C1 segment of cervical spinal cord (tissue), 14 donors: ENCODE measurements at places on chromosomes 11 and 22.

DNA sequence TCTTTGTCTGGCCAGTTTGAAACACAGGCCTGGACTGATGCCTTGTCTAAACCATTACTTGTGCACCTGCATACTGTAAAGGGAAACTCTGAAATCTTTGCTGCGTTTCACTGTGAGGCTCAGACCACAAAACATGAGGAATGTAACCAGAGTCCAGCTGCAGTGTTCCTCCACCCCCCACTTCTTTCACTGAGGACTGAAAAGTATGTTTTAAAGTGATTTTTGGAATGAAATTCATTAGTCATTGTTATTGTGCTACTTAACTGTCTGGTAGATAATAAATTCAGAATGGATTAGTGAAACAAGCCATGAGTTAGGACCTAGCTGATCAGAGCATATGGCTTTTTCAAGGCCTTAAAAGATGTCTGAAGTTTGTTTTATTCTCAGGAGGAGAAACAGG, 181.2 kb downstream of the WNT11 start:
- DNase-seq = no peak

- no peak for DNase-seq
Measured at GRCh38 chr11:59197991-59198390, 14.7 kb downstream of the MPEG1 start.

GRCh38 chr22:17471886-17472535, 91.3 kb upstream of the SLC25A18 start:
- no peak for DNase-seq

GRCh38 chr22:45238076-45238956, 2.4 kb downstream of the KIAA0930 start:
- no peak for DNase-seq

DNA sequence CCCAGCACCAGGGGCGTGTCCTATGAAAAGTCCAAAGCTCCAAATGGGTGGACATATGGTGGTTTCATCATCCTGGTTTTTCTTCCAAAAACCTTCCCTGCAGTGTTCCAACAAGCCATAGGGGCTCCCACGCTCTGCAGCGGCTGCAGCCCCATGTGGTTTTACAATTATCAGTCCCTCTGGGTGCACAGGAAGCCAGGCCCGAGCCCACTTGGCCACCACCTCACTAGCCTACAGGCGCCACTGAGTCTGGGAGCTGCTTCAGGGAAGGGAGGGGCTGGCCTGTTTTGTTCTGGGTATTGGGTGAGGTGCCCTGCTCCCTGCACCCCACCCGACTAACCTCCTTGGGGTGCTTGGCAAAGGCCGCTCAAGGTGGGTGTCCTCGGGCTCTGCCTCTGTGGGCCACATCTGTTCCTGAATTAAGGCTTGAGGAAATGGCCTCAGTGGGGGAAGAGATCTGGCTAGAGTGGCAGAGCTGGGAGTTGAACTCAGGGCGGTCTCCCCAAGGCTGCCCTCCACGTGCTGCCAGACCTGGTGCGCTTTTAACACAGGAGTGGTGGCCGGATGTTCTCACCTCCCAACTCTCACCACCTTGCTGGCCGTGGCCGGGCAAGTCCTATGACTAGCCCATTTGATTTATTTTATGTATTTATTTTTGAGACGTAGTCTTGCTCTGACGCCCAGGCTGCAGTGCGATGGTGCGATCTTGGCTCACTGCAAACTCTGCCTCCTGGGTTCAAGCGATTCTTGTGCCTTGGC, 5.3 kb upstream of the CDC42BPG start:
- DNase-seq = no peak

DNA sequence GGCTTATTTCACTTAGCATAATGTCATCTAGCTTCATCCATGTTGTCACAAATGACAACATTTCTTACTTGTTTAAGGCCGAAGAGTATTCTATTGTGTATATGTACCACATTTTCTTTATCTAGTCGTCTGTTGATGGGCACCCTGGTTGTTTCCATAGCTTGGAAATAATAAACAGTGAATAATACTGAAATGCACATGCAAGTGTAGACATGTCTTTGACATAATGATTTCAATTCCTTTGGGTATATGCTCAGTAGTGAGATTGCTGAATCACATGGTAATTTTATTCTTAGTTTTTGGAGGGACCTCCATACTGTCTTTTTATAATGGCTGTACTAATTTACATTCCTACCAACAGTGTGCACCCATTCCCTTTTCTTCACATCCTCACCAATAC, 508.0 kb downstream of the NELL1 start:
- DNase-seq = no peak

- DNase-seq = no peak
Measured at GRCh38 chr11:108589136-108589535, 4.4 kb downstream of the EXPH5 start.

DNA sequence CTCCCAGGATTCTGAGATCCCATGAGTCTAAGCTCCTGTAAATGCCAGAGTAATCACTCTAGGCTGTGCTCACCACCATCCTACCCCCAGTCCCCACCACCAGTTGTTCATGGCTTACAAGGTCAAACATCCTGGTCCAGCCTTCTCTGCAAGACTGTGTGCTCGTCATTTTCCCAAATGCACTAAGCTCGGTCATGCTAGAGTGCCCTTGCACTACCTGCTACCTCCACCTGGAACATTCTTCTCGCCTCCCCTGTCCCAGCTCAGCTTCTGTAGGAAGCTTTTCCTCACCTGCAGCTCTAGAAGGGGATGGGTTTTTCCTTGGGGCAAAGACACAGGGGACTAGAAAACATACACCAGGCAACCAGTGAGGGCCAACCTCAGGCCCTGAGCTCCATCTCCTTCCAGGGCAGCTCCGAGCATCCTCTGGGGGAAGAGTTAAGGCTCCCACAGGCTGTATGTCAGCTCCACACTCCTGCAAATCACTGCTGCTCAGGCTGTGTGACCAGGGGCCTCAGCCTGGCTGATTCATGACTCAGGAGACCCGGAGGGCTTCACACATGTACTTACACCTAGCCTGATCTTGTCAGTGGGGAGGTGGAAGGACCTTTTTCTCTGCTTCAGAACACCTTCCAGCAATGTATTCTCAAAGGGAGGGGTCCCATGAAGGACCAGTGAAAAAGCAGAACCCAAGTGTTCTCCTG, 37.2 kb upstream of the CSNK2A3 start:
- DNase-seq = no peak

- no peak for DNase-seq
Measured at GRCh38 chr11:66268952-66269905, 790 bp downstream of the RAB1B start.

DNA sequence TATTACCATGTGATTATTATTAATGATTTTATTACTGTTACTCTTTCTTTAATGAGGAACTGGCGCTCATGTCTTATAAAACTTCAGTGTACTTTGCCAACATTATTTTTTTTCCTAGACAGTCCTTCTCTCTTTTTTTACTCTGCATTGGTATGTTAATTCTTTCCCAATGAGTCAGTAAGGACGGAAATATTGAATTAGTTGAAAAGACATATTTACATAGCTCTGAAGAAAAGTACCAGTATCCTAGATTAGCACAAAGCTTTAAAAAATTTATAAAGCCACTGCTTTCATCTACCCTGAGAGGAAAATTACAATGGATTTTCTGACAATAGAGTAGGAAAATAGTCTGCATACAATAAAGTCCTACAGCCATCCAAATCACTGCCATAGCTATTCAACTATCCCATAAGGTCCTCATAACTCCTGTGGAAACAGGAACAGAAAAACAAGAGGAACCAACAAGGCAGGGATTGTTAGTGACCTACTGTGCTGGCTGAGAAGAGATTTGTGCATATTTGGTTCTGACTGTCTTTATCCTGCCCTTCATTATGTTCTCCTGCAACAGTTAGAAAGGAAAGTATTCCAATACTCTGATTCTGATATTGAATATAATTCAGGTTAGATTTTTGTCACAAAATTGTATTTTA, 314.4 kb downstream of the AASDHPPT start:
- DNase-seq = no peak
